ENCODE measurements at places on chromosomes 2 and 18.
A peak's percentile ranks its signal among the peaks of the same experiment; 100 is the strongest.

- no peak for DNase-seq
Measured at GRCh38 chr2:240522406-240522805, 35.4 kb downstream of the ANKMY1 start.

- DNase-seq, result no peak
Measured at GRCh38 chr2:7681881-7682461, 764.8 kb downstream of the RNF144A start.

DNA sequence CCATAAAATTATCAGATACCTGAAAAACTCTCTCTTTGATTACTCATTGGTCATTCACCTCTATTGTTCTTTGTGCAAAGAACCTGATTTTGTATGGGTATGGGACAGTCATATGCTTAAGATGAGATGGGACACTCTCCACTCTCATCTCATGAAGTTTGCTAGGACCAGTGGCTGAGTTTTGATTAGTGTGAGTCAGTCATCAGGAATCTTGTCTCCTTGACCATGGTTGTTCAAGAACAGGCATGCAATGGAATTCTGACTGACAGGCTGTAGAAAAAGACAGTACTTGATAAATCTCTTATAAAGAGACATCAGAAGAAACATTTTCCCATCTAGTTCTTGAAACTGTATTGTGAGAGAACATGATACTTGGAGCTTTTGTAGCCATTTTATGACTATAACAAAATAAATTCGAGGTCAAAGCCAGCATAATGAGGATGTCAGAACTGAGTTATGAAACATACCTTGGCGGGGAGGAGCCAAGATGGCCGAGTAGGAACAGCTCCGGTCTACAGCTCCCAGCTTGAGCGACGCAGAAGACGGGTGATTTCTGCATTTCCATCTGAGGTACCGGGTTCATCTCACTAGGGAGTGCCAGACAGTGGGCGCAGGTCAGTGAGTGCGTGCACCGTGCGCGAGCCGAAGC lies 367.0 kb downstream of the NR4A2 start:
- DNase-seq, result no peak

- no peak for DNase-seq
Measured at GRCh38 chr2:129801575-129801974, 177.9 kb upstream of the RAB6C start.

DNA sequence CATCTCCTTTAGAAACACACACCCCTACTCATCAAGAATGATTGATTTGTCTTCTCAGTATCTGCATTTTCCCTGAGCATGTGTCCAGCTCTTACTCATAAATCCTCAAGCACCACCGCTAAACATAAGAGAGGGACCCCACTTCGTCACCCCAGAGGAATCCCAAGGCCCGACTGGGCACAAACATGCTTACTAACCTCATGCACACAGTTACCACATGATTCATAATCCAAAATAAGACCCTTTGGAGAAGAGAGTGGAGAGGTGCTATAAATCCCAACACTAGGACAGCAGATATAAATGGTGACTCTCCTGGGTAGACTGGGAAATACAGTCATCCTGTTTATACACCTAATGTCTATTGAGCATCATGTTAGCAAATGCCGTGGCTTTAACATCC lies 843.2 kb upstream of the ID2 start:
- no peak for DNase-seq

DNA sequence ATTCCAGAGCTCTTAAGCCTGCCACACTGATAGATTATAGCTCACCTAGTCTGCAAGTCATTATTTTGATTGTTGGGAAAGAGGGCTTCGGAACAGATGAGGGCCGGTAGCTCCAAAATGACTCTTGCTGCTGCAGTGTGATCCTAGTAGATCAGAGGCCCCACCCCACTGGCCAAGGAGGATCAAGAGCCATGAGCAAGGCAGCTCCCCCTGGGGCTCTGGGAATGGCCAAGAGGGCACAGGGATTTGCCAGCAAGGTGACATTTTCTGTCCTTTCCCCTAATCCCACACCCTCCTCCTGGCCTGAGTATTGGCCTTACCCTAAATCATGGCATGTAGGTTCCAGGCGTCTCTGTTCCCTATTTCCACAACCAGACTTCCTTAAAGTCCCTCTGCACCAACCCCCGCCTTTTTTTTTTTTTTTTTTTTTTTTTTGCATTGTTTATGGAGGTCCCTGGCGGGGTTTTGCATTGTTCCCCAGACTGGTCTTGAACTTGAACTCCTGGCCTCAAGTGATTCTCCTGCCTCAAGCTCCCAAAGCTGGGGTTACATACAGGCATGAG lies 36.5 kb downstream of the EIF4E2 start:
- DNase-seq, result no peak

DNA sequence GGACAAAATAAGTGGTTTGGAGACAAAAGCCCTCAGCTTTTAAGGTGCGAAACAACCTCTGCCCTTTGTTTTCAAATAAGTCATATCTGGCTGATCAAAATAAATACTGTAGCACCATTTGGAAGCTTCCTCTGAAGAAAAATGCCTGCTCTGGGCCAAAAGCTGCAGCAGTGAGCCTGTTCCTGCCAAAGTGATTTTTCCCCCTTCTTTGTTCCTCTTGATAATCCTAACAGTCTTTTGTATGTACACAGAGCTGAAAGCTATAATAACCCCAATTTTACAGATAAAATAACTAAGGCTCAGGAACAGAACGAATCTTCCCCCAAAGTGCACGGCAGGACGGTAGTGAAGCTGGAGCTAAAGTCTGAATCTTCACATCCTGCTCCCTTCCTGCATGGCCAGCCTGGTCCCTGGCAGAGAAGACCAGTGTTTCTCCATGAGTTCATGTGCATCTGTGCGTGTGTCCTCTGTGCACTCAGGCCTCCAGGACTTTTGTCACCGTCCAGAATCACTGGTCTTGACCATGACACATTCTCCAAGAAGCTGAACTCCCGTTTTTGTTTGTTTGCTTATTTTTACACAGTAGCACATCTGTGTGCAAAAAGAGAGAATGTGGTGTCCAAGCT lies 2114.1 kb upstream of the PIK3C3 start:
- DNase-seq, result no peak

- no peak for DNase-seq
Measured at GRCh38 chr2:45276914-45277313, 267.7 kb upstream of the SIX2 start.

- DNase-seq, result no peak
Measured at GRCh38 chr2:143345887-143346787, 216.9 kb downstream of the ARHGAP15 start.

- DNase-seq, result no peak
Measured at GRCh38 chr2:170925923-170926322, 3.1 kb upstream of the GORASP2 start.

DNA sequence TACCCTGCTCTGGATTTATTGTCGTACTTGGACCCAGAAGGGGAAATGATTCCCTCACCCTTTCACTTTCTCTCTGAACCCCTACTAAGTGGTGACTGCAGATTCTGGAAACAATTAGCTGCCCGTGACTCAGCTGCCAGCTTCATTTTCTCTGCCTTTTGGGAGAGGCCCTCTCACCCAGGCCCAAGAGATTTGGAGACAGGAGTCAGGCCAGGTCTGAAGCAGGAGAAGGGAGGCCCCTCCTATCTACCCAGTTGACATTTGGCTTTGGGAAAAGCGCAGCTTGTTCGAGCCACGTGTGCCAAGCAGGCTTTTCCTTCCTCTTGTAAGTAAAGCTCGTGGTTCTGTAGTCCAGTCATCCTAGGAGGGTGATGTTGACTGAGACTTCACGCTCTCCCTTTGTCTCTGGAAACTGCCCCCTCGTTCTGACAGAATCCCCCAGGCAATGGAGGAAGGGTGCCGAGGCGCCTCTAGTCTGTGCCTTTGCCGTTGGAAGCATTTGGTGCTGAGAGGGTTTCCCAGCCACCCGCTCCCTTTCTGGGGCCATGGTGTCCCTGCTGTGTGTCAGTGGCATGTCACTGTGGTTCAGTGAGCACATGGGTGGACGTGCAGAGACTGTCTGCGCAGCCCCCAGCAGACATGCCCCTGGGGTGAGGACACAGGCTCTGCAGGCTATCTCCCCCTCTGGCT lies 8.6 kb downstream of the OXER1 start:
- no peak for DNase-seq

DNA sequence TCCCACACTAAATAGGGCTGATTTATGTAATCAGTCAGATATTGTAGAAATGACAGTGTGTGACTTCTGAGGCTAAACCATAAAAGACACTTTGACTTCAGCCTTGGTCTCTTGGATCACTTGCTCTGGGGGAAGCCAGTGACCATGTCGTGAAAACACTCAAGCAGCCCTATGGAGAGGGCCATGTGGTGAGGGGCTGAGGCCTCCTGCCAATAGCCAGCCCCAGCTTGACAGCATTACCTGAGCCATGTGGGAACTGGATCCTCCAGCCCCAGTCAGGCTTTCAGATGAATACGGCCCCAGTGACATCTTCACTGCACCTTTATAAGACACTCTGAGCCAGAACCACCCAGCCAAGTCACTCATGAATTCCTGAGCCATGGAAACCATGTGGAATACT lies 20.8 kb downstream of the TNS1 start:
- peak; percentile 32 for DNase-seq

DNA sequence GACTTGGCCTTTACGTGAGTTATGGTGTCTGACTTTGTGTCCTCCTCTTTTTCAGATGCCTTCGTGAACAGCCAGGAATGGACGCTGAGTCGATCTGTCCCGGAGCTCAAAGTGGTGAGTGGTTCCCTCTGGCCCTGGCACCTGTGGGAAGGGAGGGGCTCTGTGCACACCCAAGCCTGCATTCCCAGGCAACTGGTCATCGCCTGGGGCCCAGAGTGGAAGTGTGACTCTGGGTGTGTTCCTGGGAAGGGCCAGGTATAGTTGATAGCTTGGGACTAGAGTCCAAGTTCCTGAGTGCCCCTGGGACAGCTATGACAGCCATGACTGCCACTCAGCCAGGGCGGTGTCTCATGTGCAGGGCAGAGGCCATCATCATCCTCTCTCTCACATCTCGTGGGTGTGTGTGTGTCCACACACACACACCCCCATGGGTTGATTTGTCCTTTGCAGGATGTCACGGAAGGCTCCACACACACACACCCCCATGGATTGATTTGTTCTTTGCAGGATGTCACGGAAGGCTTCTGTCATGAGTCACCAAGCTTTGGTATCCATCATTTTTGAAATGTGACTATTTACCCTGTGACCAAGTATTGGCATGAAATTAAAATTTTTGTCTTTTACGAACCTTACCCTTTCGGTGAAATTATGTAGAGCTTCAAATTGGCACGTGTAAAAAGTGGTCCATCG lies 215.4 kb downstream of the AGAP1 start:
- no peak for DNase-seq

DNA sequence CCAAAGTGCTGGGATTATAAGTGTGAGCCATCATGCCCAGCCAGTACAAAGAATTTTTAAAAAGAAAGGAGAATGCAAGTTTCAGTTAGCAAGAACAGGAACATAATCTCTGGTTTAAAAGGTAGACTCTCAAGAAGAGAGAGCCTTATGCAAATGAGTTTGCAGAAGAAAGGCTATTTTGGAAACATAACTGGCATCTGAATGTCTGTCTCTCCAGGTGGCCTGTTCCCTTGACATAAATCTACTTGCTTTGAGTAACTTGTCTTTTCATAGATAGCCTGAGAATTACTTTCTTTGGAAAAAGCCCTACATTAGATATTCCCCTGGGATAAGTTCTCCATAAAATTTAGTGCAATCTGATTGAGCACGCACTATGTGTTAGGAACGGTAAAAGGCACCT lies 109.6 kb downstream of the ICOS start:
- no peak for DNase-seq

- DNase-seq, result peak; percentile 17
Measured at GRCh38 chr2:47359375-47359868, 43.5 kb upstream of the MSH2 start.

GRCh38 chr2:181399027-181399426 lies 58.2 kb upstream of the ITGA4 start:
- DNase-seq, result no peak
